ENCODE measurements at places on chromosomes 4 and X.
A peak's percentile ranks its signal among the peaks of the same experiment; 100 is the strongest.

- DNase-seq: no peak
Observed at GRCh38 chrX:38864165-38864564, 62.9 kb downstream of the MID1IP1 start.

GRCh38 chr4:151331276-151332042 is 6.1 kb upstream of the SH3D19 start:
- DNase-seq: no peak

- no peak for DNase-seq
Observed at GRCh38 chrX:20388594-20388993, 121.9 kb upstream of the RPS6KA3 start.

GRCh38 chr4:146132445-146132844 is 43.1 kb upstream of the LSM6 start:
- DNase-seq: no peak

GRCh38 chrX:144916785-144917184 is 330.5 kb upstream of the SPANXN1 start:
- DNase-seq: no peak

- DNase-seq: no peak
Observed at GRCh38 chr4:181958446-181958845, 284.8 kb upstream of the TENM3 start.

DNA sequence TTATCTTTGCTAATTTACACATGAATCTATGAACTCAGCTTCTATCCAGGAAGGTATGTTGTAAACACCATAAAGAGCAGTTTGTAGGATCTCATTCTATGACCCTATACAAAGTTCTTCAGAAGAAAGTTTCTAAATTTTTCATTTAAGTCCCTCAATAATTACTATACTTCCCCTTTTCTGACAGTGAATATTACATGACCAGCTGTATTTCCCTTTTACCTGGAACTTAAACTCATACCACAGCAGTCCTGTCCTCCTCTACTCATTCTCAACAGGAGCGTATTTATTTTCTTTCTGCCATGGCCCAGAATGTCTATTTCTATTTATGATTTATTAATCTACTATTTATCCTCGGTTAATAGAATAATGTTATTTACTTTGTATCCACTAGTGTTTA is 15.8 kb downstream of the RASGEF1B start:
- DNase-seq: no peak

DNA sequence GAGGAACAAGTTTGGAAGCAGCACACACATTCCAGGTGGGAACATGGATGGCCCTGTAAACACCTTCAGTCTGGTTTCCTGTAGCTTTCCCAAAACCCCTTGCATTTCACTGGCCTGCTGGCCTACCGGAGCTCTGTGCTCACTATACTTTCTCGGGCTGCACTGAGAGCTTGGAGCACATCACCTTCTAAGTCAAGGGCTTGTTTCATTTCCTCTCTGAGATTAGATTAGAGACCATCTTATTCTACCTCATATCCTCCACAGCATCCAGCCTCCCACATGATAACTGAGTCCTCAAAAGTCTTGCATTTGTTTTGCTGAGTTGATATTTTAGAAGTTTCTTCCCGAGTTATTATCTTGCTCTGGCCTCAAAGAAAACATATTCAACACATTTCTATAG is 147.7 kb downstream of the RASL11B start:
- no peak for DNase-seq

DNA sequence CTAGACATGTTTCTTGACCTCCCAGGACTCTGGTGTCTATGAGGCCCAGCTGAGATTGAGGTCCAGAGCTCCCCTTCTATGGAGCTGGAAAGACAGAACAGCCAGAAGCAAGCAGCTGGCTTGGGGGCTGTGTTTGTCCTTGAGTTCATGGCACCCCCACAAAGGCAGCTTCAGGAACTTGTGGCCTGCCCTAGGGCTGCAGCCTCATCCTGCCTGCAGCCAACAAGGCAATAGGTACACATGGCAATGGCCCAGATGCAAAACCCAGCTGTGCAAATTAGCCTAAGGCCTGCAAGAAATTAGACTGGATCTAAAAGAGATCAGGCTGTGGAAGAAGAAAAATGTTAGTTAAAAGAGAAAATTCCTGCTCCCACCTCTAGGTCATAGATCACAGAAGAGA is 131.7 kb upstream of the NALF2 start:
- DNase-seq: no peak

- DNase-seq: no peak
Observed at GRCh38 chr4:160038615-160039014, 935.7 kb downstream of the RAPGEF2 start.

DNA sequence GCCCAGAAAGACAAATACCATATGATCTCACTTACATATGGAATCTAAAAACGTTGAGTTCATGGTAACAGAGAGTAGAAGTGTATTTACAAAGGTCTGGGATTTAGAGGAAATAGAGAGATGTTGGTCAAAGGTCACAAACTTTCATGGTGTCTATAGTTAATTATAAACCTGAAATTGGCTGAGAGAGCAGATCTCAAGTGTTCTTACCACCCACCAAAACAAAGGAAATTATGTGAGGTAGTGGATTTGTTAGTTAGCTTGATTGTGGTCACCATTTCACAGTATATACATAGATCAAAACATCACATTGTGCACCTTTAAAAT is 186.8 kb downstream of the NWD2 start:
- no peak for DNase-seq

DNA sequence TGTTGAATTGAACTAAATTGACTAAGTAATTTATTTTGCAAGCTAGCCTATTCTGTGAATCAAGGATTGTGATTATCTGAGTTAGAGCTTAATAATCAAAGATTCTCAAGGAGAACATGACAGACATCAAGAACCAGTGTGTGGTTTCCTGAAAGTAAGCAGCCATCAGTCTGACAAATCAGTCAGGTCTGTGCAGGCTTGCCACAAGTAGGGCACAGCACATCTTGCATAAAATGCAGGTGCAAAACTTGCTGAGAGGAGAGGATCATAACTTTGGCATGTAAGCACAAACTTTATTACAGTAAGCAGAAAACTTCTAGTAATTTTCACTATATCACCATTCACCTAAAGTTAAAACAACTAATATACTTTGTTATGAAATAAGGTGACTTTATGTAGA is 22.5 kb downstream of the FAM241A start:
- no peak for DNase-seq

DNA sequence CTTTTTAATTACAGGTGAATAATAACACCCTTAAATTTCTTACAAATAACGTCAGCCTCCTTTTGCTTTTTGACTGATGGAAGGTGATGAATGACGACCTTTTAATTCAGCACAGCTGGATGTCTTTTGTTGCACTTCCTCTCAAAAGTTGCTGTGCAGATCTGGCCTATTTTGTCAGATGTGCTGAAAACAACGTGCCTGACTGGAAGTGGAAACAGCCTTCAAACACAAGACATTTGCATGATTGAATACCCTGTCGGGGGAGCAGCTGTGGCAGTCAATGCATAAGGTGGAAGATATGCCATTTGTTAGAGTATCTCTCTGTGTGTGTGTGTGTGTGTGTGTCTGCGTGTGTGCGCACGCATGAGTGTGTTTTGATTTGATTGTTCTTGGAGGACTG is 579.7 kb downstream of the SPRY1 start:
- DNase-seq: no peak

DNA sequence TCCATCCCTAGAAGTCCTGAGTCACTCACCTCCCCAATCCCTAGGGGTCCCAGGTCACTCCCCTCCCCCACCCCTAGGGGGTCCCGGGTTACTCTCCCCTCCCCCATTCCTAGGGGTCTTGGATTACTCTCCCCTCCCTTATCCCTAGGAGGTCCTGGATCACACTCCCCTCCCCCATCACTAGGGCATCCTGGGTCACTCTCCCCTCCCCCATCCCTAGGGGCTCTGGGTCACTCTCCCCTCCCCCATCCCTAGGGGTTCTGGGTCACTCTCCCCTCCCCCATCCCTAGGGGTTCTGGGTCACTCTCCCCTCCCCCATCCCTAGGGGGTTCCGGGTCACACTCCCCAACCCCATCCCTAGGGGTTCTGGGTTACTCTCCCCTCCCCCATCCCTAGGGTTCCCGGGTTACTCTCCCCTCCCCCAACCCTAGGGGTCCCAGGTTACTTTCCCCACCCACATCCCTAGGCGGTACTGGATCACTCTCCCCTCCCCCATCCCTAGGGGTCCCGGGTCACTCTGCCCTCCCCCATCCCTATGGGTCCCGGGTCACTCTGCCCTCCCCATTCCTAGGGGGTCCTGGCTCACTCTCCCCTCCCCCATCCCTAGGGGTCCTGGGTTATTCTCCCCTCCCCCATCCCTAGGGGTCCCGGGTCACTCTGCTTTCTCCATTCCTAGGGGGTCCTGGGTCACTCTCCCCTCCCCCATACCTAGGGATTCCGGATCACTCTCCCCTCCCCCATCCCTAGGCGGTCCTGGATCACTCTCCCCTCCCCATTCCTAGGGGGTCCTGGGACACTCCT is 2.1 kb downstream of the ASMTL start:
- no peak for DNase-seq

DNA sequence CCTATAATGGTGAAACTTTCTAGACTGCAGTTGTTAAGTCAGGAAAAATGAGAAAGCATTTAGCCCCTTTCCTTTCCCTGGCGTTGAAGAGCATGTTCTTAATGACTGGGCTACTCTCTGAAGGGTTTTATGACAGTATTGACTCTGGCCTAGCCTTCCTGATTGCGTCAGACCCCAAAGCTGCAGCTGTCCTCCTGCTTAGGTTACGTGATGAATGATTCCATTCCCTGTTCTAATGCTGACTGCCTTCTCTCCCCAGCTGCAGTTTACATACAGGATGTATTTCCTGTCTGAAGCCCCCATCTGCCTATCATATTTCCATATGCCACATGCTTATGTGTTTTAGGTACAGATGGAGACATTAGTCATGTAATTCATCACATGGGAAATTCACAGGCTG is 105.8 kb upstream of the EGFL6 start:
- DNase-seq: no peak

DNA sequence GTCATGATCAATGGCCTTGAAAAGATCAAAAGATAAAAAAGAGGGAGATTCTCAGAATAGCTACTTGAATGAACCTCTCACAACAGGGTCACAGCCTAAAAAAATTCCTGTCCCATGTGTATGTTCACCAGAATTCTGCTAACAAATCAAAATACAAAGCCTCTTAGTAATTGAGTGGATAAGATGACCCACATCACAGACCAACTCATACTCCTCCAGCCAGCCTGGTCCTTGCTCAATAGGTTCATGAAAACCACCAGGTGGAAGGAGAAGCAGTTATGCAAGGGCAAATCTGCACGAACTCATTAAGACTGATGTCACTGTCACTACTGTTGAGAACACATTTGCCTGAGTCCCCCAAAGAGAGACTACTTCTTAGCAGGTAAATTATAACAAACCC is 21.5 kb downstream of the WDFY3 start:
- no peak for DNase-seq

- DNase-seq: peak; percentile 63
Observed at GRCh38 chr4:48906206-48907173, at the start of gene OCIAD2. Gene OCIAD2 (minus strand): TSS chr4:48906774. CDS start chr4:48904549, 2,225 bp downstream.

- DNase-seq: no peak
Observed at GRCh38 chr4:15066140-15066539, 63.9 kb downstream of the CPEB2 start.

- no peak for DNase-seq
Observed at GRCh38 chrX:152819732-152820131, 10.8 kb downstream of the CETN2 start.

DNA sequence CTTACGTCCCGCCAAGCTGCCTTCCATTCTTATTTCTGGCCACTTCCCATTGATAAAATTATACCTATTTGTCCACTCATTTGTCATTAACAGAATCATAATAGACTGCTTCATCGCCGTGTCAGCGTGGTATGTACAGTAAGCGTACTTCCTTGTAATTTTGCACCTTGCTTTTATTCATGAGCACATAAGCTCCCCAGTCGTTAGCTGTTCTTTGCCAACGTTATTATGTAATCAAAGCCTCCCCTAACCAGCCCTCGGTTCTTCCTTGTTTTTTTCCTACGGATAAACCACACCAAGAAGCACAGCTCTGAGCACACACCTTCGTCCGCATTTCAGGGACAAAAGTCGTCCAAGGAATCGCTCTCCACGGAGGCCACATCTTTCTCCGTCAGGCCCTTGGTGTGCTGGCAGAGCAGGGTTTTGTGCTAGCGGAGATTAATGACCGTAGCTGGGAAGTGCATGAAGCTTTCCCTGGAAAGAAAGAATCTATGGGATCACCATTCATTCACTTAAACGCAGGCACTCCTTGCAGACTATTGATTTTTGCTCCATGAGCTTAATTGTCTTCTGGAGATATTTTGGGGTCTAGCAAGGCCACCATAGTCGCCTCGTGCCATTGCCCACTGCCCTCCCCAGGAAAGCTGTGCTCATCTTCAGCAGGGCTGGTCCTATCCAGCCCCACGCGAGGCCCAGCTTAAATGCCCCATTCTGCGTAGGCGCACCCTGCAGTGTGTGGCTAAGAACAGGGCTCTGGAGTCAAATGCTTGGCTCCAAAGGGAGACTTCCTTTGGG is 200.9 kb upstream of the PSAPL1 start:
- no peak for DNase-seq

DNA sequence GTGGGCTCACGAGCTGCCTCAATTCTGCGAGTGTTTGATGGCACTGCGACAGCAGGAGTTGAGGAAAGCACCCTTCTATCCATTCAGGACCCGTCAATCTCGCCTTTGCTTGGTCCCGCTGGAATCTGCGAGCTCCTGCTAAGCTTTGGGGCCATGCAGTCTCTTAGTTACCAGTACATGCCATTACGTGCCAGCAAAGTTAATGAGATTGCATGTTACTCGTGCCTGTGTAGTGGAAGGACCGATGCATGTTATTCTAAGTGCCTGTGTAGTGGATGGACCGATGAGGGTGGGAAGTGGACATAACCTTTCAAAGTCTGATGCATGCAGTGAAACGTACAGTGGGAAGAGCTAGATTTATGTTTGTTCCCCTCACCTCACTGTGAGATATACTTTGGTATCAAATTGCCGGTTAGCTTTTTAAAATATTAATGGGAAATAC is 569 bp downstream of the RPS3A start:
- DNase-seq: no peak

- DNase-seq: no peak
Observed at GRCh38 chrX:16461968-16462367, 188.0 kb upstream of the S100G start.

DNA sequence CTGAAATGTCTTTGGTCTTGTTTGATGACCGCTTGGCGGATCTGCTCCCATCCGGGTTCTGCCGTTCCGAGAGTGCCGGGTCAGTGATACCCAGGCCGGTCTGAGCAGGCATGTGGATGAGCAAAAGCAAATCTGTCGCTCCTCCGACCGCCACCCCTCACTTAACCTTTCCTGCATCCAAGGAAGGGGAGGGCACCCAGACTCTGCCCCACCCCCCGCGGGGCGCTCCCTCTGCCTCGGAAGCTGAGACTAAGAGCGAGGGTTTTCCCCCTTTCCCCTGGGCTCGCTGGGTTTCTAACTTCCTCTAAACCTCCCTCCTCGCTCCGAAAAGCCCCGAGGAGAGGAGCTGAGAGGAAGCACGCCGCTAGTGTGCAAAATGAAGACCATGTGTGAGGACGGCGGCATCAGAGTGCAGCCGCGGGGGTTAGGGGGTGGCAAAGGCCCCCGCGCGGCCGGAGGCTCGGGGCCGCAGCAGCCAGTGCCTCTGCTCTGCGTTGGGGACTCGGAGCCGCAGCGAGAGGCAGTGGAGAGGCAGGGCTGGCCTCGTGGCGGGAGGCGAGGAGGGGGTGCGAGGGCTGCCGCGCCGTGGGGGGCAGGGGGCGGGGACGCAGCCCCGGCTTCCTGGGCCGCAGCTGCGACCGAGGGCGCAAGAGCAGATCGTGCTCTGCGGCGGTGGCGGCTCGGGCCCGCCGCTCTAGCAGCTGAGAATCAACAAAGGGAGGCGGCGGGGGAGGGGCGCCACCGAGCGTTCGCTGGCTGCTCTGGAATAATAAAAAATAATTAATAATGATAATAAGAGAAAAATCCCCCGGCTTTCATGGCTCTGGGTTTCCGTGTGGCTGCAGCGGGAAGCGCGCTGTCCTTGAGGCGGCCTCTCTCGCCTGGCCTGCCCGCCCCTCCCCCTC is 55.8 kb upstream of the BCOR start:
- DNase-seq: no peak

All from stimulated activated CD8-positive, alpha-beta memory T cell treated with anti-CD3 and anti-CD28 coated beads, Interleukin-15, amount 100 ng/mL, for 1 hour (primary cell).